Dorsolateral prefrontal cortex (tissue), 122 donors: ENCODE measurements at places on chromosomes 6 and 20.

- DNase-seq = no peak
Observed at GRCh38 chr6:231779-232178, 60.5 kb upstream of the DUSP22 start.

GRCh38 chr20:34896086-34896621, 19.7 kb downstream of the ACSS2 start:
- no peak for DNase-seq

DNA sequence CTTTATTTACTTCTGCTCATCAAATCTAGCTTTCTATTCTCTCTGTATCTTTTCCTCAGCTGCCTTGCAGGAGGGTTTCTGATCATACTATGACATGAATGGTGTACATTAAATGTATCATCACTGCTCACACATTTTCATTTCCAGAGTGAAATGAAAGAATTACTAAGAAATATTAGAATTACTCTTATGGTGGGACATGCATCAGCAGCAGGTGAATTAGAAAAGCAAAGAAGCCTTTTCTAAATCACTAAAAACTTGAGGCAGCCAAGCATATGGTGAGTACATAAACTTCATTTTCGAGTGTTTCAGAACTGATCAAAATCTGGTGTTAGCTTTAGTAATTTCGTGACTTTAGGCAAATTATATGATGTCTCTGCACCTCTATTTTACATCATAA, 23.6 kb downstream of the IL17A start:
- DNase-seq = no peak

DNA sequence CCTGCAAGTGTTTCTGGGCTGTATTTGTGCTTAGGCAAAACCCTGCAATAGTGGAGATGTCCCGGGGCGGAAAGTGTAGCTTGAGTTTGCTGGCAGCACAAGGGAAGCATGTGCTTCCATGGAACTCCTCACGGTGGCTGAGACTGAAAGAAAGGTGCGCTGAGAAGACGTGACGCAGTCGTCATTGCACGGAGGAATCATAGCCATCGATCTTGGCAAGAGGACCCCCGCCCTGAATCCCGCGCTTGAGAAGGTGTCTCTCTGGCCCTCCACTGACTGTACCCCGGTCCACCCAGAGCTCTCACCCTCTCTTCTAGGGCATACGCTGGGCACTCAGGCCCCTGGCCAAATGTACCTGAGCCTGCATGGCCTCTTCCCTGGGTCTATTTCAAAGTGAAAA, 1081.8 kb upstream of the DEFB115 start:
- DNase-seq = no peak

GRCh38 chr6:19838442-19839236, 1.5 kb downstream of the ID4 start:
- DNase-seq = no peak

DNA sequence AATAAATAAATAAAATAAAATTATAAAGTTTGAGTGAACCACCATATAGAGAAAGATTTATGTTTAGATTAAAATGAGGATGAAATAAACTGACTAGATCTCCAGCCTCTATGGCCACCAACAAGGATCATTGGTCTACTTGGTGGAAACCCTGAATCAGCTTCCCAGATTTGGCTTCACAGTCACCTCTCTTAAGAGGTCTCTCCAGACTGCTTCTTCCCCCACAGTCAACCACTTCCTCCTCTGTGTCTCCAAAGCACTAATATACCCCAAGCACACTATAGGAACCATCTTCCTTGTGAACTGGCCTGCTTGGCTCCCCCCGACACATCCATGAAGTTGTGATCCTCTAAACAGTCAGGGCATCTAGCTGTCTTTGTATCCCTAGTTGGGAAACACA, 529.6 kb upstream of the RNF217 start:
- no peak for DNase-seq

DNA sequence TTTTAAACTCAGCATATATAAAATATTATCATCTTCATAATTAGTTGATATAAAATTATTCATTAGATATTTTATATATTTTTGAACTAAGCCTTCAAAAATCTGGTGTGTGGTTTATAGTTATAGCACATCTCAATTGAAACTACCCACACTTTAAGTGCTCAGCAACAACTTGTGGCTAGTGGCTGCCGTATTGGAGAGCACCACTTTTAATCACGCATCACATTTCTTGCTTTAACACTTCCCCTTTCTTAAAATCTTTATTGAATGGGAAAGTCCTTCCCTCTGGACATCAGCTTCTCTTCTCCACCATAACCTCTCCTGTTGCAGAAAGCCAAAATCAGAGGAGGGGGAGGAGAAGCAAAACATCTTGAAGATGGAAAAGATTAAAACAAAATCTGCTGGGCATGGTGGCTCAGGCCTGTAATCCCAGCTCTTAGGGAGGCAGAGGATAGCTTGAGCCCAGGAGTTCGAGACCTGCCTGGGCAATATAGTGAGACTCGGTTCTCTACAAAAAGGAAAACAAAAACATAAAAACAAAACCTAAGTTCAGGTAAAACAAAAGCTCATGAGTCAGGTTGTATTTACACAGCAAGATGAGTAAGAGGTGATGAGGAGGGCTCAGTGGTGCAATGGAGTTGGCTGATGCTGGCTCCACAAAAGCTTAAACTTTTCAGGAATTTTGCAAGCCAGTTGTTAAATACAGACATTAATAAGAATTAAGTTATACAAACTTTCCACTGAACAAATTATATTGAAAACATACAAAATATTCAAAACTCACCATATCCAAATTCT, 237.0 kb upstream of the SUPT3H start:
- DNase-seq = no peak

- DNase-seq = no peak
Observed at GRCh38 chr6:85490516-85491248, 40.8 kb downstream of the NT5E start.

GRCh38 chr6:10205892-10206291, 209.0 kb downstream of the TFAP2A start:
- DNase-seq = no peak

- no peak for DNase-seq
Observed at GRCh38 chr6:117629119-117629660, 26.9 kb upstream of the GOPC start.

- DNase-seq = no peak
Observed at GRCh38 chr6:63372951-63373533, 53.3 kb upstream of the LGSN start.
